T1000 (cell line): ENCODE measurements at places on chromosomes 12 and 14.

DNA sequence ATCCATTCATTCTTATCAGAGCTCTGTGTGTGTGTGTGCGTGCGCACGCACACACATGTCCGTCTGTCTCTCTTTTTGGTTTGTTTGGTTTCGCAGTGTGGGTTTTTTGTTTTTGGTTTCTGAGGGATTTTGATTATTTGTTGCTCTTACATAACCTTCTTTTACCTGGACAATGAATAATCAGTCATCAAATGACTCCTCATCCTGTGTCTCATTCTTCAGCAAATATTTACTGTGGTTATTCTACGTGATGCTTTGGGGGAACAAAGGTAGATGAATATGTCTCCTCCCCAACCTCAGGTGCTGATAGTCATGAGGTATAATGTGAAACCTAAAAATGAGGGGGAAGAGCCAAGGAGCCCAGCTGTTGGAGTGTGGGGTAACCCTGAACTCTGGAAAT is 92.4 kb downstream of the SAMD4A start:
- DNase-seq: no peak

DNA sequence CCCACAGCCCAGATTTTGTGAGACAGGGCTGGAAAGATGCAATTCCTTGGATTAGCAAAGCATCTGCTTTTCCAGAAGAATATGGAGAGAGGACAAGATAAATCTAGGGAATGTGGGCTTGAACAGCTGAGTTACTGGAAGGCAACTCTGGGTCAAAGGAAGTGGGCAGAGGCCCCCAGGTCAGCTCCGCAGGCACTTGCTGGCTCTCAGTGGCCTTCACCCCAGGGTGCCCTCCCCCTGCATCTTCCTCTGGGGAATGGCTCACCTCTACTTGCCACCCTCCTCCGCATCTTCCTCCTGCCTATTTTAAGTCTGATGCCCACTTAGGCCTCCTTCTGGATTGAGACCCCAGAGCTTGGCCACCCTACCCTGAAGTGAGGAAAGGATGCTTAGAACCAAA is 10.5 kb upstream of the PNMA1 start:
- no peak for DNase-seq

DNA sequence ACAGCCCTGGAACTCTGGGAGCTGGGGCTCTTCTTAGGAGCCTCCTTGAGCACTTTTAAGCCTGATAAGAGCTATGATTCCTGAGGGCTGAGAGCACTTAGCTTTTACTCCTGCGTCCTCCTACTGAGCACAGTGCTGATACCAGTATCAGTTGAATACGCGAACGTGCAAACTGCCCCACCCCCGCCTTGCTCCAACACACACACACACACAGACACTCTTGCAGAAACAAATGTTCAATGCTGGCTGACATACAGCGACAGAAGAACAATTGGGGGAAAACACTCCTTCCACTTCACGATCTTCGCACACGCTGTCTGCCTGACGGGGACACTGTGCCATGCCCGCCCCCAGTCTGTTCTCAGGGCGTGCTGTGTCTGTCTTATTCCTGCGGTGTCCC is 57.2 kb upstream of the DLK1 start:
- DNase-seq: no peak

DNA sequence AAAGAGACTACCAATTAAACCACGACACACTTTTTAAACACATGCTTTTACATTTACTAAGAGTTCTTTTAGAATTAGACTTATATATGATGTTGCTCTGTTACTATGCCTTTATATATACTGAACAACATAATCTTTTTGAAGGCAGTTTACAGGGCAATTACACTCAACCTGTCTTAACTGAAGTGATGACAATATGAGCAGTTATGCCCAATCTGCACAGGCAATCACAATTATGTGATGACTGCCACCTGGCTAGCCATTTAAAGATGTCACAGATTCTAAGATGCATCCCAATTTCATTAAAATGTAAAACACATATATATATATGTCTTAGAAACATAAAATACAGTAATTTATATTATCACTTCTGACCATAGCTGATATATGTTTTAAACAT is 112.6 kb downstream of the STXBP6 start:
- DNase-seq: no peak

GRCh38 chr14:21978184-21978998 is 304.8 kb upstream of the OR4E1 start:
- no peak for DNase-seq

GRCh38 chr12:117114784-117115183 is 15.6 kb upstream of the TESC start:
- DNase-seq: no peak

- DNase-seq: no peak
Measured at GRCh38 chr14:65204056-65204455, 101.7 kb upstream of the MAX start.

DNA sequence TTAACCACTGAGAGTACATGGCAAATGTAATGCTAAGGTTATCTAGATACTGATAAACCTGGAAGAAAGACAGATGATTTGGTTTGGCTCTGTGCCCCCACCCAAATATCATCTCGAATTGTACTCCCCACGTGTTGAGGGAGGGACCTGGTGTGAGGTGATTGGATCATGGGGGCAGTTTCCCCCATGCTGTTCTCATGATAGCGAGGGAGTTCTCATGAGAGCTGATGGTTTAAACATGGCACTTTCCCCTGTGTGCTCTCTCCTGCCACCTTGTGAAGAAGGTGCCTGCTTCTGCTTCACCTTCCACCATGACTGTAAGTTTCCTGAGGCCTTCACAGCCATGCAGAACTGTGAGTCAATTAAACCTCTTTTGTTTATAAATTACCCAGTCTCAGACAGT is 14.2 kb downstream of the NOXRED1 start:
- no peak for DNase-seq

GRCh38 chr12:117359029-117359845 is 2.2 kb downstream of the NOS1 start:
- DNase-seq: no peak

DNA sequence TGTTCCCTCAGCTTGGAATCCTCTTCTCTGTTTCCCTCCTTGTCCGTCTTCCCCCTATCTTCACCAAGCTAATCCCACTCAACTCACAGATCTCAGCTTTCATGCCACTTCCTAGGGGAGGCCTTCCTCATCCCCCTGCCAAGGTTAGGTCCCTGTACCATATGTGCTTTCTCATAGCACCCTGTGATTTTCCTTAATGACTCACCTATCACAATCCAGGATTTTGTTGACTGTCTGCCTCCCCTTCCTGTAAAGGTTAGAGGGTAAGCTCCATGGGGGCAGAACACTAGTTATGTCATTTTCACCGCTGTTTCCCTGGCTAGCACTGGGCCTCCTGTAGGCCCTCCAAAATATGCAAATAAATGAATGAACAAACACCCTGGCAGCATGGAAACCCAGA is 57.6 kb downstream of the CRADD start:
- DNase-seq: no peak

- DNase-seq: no peak
Measured at GRCh38 chr14:93142854-93143652, 27.3 kb upstream of the ITPK1 start.

DNA sequence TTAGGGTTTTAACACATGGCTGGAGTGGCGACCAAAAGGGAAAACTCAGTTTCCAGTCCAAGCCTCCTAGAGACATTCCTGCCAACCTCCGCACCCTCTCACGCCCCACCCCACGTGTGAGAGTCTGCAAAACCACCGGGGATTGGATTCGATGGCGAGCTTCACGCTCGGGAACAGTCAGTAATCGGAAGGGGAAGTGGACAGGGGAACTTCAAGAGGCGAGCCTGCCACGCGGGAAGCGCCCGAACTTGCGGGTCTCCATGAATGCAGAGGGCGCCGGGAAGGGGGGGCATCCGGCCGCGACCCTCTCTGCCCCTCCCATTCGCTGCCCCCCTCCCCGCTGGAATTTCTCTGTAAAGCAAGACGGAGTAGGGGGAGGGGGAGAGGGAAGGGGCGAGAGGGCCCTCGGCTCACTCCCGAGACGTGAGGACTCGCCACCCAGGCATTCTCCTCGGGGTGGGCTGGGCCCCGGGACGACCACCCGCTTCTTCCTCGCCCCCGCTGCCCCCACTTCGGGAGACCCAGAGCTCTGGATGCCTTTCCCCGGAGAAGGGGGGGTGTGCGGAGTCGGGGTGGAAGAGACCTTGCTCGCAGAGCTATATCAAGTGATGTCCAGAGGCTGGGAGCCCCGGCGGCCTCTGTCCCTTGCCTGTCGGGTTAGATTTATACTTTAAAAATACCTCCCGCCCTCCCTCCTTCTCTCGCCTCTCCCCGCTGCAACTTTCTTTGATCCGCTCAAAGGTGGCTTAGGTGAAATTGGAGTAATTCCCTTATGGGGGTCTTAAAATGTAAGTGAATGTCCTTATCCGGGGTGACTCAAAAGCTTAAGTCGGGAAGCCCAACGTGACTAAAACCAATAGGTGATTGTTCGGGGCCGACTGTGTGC is 2.5 kb upstream of the CCND2 start:
- DNase-seq: no peak

DNA sequence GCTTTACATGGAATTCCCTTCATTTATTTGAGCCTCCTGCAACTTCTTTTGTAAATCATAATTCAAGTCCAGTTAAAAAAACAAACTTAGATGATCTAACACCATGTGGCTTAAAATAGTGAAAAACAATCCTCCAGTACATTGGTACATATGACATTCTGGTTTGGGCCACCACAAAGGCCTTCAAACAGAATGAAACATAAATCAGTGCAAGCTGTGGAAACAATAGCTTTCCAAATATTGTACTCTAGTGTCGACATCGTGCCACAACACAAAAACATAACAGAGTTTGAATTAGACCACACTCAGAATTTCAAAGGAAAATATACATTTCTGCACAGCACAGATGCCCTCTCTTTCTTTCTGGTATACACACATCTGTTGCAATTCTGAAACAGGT is 751.3 kb downstream of the SLC6A15 start:
- DNase-seq: no peak

DNA sequence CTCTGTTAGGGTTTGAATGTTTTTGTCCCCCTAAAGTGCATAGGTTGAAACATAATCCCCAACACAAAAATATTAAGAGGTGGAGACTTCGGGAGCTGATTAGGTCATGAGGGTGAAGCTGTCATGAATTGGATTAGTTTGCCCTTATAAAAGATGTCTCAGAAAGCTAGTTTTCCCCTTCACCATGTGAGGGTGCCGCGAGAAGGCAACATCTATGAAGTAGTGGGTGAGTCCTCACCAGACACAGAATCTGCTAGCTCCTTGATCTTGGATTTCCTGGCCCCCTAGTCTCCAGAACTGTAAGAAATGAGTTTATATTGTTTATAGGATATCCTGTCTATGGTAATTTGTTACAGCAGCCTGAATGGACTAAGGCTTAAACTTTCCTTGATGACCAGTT is 301.5 kb upstream of the ATP2B1 start:
- DNase-seq: no peak

- no peak for DNase-seq
Measured at GRCh38 chr12:31236998-31237637, 88.8 kb downstream of the SINHCAF start.

DNA sequence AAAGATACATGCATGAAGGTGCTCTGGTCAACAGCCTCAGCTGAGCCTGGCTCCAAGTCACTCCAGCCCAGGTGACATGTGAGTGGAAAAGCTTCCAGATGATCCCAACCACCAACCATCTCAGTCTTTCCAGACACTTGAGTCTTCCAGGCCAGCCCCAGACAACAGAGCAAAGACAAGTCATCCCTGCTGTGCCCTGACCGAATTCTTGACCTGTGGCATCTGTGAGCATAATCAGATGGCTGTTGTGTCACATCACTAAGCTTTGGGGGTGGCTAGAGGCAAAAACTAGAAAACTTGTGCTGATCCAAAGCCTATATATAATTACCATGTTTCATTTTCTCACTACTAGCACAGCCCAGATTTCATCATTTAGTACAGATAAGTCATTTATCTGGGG is 50.8 kb upstream of the ISM2 start:
- DNase-seq: no peak

DNA sequence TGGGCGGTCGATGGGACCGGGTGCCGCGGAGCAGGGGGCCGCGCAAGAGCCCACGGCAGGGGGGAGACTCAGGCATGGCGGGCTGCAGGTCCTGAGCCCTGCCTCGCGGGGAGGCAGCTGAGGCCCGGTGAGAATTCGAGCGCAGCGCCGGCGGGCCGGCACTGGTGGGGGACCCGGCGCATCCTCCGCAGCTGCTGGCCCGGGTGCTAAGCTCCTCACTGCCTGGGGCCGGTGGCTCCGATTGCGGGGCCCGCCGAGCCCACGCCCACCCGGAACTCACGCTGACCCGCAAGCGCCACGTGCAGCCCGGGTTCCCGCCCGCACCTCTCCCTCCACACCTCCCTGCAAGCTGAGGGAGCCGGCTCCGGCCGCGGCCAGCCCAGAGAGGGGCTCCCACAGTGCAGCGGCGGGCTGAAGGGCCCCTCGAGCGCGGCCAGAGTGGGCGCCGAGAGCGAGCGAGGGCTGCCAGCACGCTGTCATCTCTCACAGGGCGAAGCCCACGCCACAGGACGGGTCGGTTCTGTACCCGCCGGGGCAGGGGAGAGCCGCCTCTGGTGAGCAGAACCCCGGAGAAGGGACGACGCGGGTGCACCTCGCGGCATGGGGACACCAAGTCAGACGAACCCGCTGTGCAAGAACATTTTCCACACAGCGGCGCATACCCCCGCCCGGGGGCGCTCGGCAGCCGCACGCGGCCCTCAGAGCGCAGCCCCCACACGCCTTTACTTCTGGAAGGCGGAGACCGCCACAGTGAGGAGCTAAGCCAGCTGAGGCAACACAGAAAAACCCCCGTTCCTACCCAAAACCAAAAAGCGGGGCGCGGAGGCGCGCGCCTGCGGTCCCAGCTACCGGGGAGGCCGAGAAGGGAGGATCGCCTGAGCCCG is 1.2 kb upstream of the SIVA1 start:
- DNase-seq: no peak

- no peak for DNase-seq
Measured at GRCh38 chr14:33696165-33696564, 254.7 kb downstream of the EGLN3 start.

DNA sequence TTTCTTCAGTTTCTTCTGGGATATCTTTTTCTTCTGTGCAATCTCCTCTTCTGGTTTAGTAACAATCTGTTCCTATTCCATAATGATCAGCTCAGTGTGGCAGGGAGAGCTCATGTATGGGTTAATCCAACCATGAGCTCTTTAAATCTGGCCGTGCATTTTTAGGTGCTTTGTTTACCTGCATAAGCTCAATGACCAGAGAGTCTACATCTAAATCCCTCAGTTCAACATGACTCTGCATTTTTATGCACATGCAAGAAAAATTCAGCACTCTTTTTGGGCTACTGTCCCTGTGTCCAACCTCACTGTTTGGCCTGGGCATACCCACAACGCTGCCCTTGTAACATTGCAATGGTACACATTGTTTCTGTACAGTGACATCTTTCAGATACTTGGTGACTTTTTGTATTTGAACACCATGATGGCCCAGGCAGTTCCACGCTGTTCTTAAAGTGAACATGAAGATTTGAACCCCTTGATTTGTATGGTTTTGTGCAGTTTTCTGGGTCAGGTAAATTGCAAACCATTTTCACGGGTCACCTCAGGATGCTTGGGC is 243.3 kb upstream of the SRRM4 start:
- no peak for DNase-seq
